AG09309 (cell line): ENCODE measurements at places on chromosomes 12 and 14.

DNA sequence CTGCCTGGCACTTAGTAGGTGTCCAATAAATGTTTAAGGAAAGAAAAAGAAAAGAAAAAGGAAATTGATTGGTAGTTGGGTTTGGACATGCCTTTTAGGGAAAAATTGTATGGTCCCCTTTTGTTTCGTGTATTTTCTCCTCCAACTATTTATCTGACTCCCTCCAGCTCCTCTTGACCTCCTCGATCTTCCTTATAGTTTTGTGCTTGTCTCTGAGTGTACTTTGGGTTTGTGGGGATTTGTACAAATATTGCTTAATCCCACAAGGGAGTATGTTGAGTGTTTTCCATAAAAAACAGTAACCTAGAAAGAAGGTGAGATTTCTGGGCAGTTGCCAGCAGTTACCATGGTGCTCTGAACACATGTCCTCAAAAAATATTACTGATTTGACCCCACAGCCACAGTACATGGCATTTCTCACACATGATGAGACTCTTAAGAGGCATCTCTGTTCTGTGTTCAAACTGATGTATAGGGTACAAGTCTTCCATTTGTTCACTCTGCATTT is 15.7 kb downstream of the PLEKHG7 start:
- DNase-seq = no peak

DNA sequence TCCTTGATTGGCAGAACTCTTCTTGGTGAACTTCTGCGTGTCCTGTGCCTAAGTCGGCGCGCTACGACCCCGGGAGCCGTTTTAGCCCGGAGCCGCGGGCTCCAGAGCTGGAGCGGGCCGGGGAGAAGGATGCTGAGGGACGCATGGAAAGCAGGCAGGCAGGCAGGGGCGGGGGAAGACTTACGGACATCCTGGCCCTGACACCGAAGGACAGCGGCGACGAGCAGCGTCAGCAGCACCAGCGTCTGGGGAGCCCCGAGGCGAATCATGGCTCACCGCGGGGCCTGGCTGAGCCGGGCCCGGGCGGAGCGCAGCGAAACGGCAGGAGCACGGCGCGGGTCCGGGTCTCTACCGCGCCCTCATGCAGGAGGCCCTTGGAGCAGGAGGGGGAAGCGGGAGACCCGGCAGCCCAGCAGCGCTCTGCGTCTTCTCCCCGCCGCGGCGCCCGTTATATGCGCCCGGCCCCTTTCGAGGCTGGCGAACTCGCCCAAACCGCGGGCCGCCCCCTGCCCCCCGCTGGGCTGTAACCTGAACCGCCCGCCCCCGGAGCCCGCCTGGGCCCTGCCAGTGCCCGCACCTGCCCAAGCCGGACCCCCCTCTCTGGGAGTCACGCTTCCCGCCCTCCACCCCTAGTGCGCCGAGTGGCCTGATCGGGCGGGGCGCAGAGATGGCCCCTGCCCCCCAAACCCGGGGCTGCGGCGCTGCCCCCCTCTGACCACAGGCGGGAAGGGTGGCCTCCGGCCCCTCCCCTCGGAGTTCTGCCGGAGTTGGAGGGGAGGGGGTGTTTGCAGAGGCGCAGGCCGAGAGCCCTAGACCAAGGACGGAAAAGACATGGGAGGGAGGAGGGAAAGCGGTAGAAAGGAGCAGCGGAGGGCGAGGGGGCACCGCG is at the start of gene COL2A1:
Gene COL2A1, minus strand, starts transcription at position 424 of the 889 bp plus-strand sequence. Its CDS starts 155 bp downstream, at position 269.
- DNase-seq = no peak

DNA sequence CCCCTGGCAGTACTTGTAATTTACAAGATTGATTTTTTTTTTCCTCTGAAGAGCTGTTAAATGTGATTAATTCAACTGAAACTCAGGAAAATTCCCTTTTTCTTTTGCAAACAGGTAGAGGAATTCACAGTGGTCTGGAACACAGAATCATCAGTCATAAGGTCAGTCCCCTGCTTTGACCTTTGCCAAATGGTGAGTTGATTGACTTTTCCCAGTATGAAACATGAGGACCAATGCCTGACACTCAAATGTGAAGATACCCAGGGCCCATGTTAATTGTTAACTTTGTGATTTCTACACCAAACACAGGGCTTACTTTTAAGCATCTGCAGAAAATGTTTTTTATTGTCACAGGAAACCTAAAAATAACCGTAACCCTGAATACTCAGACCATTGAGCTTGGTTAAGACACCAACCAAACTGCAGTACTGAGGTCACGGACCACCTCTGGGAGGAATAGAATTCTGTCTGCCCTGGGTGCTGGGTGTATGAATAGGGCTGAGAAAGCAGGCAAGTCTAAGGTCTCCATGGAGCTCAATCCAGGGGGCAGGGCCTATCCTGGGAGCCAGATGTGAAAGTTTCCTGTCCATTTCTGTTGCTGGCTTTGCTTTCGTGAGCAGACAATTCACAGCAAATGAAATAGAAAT is 192.4 kb downstream of the TMX1 start:
- no peak for DNase-seq

GRCh38 chr14:23147676-23148075 is 28.6 kb upstream of the CEBPE start:
- no peak for DNase-seq

GRCh38 chr12:52213564-52214420 is 19.3 kb upstream of the KRT7 start:
- DNase-seq = no peak

- no peak for DNase-seq
Observed at GRCh38 chr14:60509438-60510253, 700 bp downstream of the SIX6 start.

DNA sequence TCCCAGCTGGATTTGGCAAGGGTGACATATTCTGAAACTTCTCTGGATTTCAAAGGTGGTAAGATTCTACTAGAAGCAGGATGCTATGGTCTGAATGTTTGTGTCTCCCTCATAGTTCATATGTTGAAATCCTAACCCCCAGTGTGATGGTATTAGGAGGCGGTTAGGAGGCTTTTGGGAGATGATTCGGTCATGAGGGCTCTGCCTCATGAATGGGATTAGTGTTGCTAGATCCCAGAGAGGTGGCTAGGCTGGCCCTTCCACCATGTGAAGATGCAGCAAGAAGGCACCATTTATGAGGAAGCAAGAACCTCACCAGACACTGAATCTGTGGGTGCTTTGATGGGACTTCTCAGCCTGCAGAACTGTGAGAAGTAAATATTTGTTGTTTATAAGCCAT is 11.0 kb upstream of the PEX5 start:
- DNase-seq = no peak

DNA sequence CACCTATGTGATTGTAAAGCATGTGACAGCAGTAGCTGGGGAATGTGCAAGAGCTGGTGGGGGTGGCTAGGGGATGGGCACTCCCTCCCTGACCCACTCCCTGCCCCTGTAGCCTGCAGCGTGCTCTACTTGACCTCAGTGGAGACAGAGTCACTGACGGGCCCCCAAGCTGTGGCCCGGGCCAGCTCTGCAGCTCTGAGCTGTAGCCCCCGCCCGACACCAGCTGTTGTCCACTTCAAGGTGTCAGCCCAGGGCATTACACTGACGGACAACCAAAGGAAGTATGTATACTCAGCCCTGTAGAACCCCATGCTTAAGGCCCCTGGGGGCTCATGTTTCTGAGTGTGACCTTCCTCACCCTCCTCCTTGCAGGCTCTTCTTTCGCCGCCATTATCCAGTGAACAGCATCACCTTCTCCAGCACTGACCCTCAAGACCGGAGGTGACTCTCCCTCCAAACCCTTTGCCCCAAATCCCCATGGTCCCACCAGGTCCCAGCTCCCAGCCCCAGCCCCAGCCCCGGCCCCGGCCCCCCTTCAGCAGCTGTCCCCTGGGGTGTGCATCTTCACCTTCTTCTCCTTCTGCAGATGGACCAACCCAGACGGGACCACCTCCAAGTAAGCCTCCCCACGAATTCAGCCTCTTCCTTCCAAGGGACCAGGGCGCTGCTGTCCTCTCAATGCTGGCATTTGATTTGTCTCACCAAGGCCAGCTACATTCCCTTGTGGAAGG is 13.3 kb downstream of the TNS2 start:
- DNase-seq = no peak

DNA sequence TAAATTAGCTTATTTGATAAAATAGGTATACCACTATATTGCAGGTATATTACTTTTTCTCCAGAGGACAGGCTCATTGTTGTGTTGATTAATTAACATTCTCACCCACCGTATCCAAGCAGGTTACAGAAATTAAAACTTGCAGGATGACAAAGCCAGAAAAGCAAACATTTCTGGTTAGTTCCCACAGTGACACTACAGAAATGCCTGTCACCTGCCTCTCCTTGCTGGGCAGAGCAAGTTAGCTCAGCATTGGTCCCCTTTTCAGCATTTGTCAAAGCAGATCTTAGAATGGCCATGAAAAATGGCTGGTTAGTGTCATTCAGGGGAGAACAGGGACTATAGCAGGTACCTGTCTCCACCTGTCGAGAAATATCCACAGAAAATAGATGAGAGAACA is 38.8 kb downstream of the RMST start:
- DNase-seq = no peak

DNA sequence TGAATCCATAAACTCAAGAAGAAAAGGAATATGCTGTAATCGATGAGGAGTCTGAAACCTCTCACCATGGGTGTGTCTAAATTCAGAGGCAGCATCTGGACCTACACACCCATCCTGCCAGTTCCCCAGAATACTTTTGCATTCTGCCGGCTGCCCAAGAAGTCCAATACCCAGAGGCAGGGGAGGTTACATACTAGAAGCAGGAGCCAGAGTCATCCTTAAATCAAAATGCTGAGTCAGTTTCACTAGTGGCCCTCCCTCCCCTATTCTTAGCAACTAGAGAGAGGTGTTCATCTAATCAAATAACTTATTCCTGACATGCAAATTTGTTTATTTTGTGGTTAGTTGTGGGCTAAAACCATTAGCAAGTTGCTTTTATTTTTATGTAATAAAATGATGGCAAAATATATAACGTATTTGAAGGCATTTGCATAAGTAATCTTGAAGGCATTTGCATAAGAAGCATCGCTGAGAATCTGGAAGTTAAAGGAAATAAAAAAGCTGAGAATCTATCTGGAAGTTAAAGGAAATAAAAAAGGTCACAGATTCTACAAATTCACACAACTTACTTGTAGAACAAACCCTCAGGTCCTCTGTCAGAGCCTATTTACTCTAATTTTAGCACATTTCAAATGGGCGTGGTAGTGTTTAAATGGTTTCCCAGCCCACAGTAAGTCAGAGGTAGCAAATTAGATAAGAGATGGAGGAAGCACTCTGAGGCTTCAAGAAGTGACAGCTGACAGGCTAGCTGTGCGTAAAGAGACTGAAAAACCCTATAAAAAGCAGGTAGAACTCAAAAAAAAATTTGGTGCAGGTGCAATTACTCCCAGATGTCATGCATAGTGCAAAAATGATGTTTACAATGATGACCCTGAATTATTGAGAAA is 7.8 kb downstream of the BHLHE41 start:
- DNase-seq = no peak

GRCh38 chr12:54065677-54066076 is 12.0 kb downstream of the HOXC4 start:
- DNase-seq = no peak

GRCh38 chr12:104863296-104863948 is 94.7 kb downstream of the SLC41A2 start:
- peak; percentile 24 for DNase-seq

- no peak for DNase-seq
Observed at GRCh38 chr12:93181409-93181965, 196.2 kb upstream of the NUDT4 start.

GRCh38 chr14:46581036-46581671 is 70.4 kb downstream of the RPL10L start:
- DNase-seq = no peak

- DNase-seq = no peak
Observed at GRCh38 chr12:26149968-26150500, 25.2 kb upstream of the BHLHE41 start.

DNA sequence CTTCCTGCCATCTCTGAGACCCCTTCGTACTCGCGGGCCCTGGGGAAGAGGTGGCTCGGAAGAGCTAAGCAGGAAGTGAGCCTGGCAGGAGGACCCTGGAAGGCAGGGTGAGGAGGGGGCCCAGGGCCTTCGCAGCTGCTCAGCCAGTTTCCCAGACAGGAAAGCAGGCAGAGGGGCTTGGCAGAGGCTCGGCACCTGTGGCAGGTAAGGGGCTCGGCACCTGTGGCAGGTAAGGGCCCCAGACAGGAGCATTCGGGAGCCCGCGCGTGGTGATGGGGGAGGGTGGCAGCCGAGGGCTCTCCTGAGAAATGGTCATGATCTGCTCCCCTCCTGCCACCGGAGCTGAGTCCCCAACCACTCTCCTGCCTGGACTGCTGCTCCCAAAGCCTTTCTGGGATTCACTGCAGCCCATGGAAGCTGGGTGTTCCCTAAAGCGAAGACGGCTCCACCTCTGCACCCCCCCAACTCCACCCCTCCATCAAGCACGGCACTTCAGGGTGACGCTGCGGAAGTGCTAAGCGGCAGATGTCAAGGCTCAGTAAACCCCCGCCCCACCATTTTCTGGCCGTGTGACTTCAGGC is 63.2 kb downstream of the PRIMA1 start:
- DNase-seq = no peak

DNA sequence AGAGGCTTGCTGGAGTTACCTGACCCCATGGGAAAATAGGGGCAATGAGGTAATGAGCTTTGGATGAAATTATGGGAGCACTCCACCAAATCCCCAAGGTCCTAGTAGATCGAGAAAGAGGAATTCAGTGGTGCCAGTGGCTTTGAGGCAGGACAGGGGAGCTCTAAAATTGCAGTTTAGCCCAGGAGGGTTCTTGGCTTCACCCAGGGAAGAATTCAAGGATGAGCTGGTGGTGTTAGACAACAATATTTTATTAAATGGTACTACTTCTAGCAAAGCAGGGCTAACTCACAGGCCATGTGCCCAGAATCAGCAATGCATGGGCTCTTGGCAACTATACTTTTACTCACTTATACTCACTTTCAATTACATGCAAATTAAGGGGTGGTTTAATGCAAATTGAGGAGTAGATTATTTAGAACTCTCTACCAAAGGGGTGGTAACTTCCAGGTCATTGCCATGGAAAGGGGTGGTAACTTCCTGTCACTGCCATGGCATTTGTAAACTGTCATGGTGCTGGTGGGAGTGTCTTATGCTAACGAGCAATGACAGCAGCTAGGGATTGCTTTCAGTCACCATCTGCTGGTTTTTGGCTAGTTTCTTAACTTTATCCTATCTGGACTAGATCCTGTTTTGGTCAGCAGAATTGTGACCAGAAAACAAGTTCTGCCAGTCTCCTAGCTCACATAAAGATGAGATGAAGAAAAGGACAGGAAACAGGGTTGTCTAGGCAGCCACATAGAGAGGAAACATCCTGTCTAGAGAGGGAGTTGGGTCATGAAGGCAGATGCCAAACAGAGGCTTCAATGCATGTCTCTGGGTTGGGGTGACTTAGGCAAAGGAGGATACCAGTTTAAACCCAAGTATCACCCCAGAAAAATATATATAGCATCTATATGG is 64.7 kb downstream of the ZNF641 start:
- no peak for DNase-seq
